ENCODE measurements at places on chromosomes 12 and 14.

DNA sequence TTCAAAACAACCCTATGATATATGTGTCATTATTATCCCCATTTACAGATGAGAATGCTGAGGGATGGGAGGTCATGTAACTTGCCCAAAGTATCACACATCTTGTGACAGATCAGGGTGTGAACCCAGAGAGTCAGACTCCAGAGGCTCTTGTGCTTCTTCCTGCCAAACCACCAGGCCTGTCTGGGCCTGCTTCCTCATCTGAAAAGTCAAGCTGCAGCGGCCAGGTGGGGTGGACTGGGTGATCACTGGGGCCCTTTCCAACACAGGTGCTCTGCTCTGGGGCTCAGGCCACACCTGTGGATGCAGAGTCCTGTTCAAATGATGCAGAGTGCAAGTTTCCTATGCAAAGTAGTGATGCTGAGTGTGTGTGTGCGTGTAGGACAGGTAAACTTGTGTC is 26.7 kb downstream of the TSPAN11 start:
- no peak for DNase-seq

- DNase-seq, result no peak
Measured at GRCh38 chr12:69284131-69284530, 44.8 kb downstream of the CPSF6 start.

DNA sequence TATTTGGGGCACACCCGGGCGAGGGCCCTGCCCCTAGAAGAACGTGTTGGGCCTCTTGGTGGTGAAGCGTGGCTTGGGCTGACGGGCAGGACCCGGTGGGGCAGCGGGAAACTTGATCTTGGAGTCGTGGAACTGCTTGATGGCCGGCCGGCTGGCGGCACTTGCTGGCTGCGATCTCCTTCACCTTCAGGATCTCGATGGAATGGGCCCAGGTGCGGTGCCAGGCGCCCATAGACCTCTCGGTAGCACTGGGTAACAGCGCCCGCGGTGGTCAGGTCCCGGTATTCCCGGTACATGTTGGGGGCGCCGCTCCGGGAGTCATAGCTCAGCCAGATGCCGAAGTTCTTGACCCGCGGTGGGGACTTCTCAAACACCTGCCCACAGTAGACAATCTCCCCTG is 16.5 kb downstream of the UBR7 start:
- DNase-seq, result no peak

GRCh38 chr12:5522432-5523335 is 90.8 kb downstream of the NTF3 start:
- DNase-seq, result no peak

GRCh38 chr14:102508774-102509745 is 516 bp downstream of the ANKRD9 start:
- DNase-seq, result no peak

- no peak for DNase-seq
Measured at GRCh38 chr12:68792952-68793351, 15.0 kb upstream of the MDM2 start.

DNA sequence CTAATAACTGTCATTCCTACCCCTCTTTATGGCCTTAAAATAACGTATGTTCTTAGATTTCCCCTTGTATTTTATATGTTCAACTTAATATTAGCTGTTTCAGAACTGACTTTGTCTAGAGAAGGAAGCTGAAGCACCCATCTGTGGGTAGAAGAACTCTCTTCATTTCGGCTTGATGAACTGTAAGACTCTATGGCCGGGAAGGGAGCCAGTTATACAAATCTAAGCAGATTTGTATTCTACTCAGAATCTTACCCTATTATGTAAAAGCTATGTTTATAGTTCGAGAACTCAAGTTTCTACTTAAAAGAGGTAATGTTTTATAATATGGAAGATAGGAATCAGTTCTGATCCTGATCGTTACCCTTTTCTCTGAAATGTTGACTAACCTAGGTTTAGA is 390.9 kb upstream of the PRICKLE1 start:
- DNase-seq, result no peak

GRCh38 chr14:105330491-105330895 is 15.9 kb downstream of the PACS2 start:
- DNase-seq, result no peak

DNA sequence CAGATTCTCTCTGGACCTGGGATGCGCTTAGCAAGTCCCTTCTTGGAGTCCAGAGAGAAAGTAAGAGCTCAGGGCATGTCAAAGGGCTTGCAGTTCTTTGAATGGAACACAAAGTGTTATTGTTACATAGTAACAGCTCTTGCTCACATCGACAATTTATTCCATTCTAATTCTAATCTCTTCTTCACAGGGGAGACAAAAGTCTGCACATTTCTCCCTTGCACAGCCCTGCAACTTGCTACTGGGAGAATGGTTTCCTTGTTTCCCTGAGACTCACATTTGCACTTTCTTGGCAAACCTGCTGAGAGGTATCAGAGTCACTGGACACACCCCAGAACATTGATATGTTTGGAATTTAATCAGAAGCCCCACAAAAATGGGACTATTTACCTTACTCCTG is 209.9 kb upstream of the IGF1 start:
- DNase-seq, result no peak

- DNase-seq, result no peak
Measured at GRCh38 chr12:2414810-2415567, 362.2 kb downstream of the CACNA1C start.

DNA sequence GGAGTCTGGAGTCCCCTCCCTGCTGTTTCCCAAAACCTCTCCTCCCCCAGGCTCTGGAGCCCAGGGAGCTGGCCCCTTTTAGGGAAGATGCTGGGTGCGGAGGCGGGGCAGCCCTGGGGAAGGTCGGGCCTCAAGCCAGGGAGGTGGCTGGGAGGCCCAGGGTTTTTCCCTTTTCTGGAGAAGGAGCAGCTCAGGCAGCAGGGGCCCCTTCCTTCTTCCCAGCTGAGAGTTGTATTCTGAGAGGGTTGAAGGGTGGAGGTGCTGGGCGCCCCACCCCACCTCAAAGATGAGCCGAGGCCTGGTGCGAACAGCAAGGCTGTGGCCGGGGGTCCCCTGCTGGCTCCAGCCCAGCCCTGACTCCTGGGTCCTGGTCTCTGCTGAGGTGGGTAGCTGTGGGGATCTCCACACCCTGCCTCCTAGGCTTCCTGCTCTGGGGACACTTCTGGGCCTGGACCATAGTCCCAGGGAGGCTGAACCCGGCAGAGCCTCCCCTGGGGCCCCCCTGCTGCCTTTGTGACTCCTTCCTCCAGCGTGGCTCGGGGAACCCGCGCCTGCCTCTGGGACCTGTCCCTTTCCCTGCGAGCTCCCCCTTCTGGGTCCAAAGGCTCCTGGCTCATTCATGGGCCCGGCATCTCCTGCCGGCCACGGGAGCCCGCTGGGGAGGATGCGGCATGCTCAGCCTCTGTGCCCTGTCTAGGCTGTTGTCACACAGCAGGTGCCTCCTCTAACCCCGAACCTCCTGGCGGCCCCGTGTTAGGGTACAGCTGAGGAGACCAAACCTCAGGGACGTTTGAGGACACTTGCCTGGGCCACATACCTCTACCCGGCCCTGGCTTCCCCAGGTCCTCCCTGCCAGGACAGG is 4.4 kb downstream of the TRMT61A start:
- DNase-seq, result no peak

GRCh38 chr12:15834575-15834974 is 45.4 kb upstream of the EPS8 start:
- DNase-seq, result no peak

Data from activated T-cell treated with anti-CD3 and anti-CD28 coated beads for 24 hours (primary cell).